GM23338 (cell line): ENCODE measurements at places on chromosomes 2 and 18.

GRCh38 chr18:41860987-41861386 is 94.0 kb upstream of the PIK3C3 start:
- DNase-seq = no peak

DNA sequence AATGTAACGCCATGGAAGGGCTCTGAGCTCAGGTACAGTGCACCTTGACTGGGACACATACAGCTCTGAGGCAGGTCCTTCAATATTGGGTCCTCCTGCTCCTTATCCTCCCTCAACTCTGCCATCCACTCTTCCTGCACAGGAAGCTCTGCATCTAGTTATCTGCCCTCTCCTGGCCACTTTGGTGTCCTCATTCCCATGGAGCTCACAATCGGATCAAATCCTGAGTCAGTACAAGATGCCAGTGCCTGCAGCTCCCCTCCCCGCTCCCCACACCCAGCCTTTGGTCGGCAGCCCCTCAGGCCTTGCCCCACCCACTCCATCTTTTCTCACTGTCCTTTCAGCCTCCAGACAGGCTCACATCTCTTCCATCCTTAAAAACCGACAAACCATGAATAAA is 58.0 kb downstream of the LRRFIP1 start:
- DNase-seq = peak; percentile 78

- DNase-seq = no peak
Observed at GRCh38 chr2:187615902-187616301, 61.7 kb upstream of the TFPI start.

DNA sequence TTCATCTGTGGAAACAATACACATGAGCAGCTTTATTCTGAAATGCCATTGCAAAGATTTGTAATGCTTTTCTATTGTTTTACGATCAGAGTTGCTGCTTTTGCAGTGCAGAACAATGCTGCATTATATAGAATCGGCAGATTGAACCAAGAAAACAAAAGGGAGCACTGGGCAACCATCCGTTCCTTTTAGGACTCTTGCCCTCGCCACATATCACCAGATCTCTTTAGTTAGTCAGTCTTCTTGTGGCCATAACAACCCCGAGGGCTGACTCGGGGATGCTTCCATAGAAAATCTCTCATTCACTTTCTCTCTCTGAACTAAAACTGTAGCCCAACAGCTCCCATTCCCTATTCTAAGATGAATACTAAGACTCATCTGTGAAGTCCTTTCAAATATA is 340.4 kb downstream of the NRXN1 start:
- no peak for DNase-seq

GRCh38 chr2:222307978-222308730 is 9.4 kb upstream of the PAX3 start:
- DNase-seq = no peak

DNA sequence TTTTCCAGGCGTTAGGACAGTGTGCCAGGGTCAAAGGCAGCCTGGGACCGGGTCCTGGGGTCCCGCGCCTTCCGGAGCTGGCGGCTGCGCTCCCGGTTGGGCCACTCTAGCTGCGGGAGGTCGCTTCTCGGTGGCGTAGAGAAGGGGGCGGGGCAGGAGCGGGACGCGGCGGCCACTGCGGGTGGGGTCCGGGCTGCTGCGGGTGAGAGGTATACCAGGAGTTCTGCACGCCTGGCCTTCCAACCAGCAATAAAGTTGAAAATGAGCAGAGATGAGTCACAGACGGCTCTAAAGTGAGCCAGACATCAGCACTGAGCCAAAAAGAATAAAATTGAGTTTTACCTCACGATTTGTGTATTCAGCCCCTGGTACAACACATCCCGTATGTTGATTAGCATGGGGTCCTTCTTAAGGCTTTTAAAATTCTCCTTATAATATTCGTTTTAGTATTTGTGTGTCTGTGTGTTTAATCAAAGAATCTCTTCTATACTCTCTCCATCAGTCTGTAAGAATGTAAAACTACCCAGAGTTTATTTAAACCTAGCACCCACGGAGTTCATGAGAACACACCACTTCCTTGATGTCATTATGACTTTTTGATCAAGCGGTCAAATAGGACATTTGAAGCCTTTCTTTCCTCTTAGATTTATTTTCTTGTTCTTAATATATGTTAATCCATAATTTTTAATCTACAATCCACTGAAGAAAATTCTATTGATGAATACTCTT is at the start of gene C1GALT1C1L:
Gene C1GALT1C1L, minus strand, starts transcription at position 108 of the 729 bp plus-strand sequence. Its CDS starts 107 bp downstream, at position 1.
- DNase-seq = peak; percentile 73

- DNase-seq = peak; percentile 33
Observed at GRCh38 chr2:59005836-59006615, 764.9 kb upstream of the FANCL start.

DNA sequence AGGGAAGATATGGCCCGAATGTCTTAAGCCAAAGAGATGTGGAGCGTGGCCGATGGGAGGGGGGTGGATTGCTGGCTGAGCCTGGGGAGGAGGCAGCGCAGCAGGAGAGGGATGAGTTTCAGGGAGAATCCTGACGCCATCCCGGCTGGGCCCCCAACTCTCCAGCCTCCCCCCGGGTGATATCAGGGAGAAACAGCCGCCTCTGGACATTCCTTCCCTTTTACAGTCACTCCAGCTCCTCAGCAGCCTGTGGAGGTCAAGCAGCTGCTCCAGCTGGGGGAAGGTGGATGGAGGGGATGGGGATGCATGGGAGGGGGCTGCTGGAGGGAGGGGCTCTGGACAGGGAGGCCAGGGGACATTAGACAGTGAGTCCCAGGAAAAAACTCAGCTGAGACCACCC is 9.5 kb upstream of the DES start:
- DNase-seq = no peak

DNA sequence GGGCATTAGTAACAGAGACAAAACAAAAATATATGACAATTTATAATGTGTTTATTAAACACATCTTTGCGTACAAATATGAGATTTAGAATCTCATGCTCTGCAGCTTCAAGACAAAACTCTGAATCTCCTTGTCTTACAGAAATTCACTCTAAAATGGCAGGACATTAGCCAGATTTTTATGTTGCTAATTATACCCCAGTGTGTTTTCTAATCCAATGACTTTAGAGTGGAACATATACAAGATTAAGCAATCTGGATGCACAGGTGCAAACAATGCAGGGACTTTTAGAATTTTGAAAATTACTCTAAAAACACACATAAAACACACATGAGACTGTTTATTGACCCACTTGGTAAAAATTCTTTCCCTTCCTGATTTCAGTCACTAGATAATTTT is 85.9 kb downstream of the CALCRL start:
- no peak for DNase-seq

- no peak for DNase-seq
Observed at GRCh38 chr2:39646267-39646666, 19.4 kb upstream of the TMEM178A start.

DNA sequence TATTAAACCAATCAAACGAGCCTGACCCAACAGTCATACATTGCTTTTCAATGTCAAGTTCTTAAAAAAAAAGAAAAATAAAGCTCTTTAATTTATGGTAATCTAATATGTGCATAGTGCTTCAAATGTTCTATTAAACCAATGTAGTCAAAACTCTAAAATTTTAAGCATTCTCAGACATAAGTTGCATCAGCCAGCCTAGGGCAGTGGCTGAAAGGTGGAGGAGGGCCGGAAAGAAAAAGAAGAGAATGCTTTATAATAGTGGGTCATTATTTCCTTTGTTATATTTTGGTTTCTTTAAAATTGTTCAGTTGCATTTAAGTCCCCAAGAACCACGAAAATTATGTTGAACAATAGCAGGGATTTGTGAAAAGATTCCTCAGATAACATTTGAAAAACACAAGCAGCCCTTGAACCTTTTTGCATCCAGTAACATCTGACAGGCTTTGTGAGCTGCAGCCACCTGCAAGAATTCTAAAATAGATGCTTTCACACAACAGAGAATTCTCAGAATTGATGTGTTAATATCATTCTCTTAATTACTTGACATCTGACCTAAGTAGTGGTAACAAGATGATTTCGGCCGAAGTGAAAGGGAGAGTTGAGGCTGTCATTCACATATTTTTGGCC is 252.1 kb downstream of the CDCA7 start:
- peak; percentile 8 for DNase-seq

DNA sequence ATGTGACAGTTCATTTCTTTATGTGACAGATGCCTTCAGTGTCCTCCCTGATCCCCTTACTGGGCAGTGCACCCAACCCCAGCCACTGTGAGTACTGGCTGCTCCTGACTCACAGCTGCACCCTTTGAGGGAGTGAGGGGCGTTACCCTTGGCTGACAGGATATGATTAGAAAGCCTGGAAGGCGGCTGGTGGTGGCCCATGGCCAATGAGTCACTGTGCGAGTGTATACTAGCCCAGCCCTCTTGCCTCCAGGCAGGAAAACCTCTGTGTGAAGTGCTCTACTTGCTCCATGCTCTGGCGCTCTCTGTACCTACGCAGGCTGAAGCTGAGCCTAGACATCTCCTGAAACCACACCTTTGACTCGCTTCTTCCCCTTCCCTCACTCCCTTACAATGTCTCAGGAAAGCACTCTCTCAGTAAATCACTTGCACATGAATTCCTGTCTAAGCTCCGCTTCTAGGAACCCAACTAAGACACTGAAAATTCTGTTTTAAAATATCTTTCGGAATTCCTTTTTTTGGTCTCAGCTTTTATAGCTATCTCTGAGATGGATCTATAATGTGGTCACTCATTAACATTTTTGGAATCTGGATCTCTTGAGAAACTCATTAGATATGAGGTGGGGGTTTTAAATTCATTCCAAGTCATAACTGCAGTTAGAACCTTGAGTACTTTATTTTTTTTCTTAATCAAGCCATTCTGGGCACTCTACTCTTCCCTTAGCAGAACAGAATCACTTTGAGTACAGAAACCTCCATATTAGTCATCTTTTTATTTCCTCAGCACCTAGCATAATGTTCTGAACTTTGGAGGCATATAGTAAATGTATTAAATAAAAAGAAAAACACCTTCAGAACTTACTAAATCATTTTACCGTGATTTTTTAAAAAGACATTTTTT is 25.3 kb upstream of the STAM2 start:
- DNase-seq = peak; percentile 41

GRCh38 chr18:78970774-78971333 is 8.8 kb upstream of the SALL3 start:
- DNase-seq = no peak

DNA sequence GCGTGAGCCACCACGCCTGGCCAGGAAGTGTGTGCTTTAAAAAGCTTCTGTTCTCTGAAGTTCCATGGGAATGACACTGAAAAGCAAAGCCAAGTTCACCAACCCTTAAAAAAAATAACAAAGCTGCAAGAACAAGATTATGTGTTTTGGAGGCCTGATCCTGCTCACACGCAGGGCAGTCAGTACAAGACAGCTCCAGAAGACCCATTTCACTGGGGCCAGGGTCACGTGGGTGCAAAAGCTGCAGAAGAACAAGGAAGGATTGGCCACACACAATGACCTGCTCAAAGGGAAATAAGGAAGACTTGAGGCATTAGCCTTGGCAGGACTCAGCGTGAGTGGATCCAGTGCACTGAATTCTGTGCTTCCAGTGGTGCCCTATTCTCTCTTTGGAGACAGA is 187.9 kb downstream of the NCK2 start:
- no peak for DNase-seq

DNA sequence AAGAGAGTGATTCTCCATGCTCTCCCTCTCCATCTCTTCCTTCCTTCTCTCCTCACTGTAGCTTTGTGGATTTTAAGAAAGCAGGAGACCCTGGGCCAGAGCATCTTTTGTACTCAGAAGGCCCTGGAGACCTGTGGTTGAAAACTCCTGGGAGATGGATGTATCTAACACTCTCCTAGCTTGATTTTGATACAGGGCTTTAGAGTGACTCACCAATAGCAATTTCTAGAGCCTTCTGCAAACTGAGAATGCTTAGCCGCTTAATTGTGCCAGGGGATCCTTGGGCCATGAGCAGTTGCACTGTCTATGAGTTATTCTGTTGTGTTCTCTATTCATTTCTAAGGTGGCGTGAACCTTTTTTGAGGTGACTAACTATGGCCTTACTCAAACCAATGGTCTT is 17.7 kb downstream of the HOXD1 start:
- no peak for DNase-seq

DNA sequence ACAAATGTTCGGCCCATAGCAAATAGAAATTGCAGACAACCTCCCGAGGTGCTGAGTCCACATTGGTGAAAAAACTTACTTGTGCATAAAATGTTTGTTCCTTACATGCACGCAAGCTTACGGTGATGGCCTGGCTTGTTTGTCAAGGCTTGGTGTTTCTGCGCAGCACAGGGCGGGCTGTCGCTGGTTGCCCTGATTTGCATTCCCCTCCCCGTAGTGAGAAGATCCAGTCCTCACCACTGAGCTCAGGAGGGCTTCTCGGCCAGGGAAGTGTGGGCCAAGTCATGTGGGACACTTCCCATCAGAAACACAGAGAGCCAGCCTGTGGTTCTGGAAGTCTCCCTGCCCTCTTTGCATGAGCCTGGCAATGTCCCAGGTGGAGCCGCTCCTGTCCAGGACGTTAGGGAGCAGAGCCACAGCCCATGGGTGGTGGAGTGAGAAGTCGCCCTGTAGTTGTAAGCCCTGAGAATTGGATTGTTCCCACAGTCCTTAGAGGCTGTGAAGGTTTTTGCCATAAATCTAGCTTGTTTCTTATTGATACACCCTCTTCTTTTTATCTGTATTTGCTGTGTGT is 152.7 kb downstream of the TWIST2 start:
- DNase-seq = no peak

GRCh38 chr2:2845267-2845666 is 514.2 kb upstream of the MYT1L start:
- DNase-seq = no peak

DNA sequence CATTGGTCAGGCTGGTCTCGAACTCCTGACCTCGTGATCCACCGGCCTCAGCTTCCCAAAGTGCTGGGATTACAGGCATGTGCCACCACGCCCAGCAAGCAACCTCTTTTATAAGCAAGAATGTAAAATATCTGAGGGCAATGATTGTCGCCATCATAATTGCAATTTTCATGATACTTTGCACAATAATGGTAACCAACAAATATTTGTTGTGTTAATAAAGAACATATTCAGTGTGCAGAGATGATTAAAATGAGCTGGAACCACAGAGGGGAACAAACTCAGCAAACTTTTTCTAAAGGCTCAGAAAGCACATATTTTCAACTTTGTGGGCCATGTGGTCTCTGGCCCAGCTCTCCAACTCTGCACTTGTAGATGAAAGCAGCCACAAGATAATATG is 115.2 kb upstream of the SIX2 start:
- DNase-seq = no peak

DNA sequence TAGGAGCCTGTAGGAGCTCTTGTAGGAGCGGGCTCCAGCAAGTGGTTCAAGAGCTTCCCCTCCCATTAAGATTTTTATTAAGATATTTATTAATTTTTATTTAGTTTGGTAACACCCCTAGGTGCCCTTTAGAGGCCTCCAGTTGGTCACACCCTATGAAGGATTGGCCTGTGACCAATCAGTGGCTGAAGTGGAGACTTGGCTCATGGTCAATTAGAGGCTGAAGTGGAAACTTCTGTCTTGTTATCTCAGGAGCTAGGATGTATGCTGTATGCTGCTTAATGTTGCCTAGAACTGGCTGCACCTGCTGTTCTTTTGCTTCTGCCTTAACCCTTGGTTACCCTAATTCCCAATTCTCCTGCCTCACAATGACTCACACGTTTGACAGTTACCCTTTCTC is 48.7 kb downstream of the DHRS9 start:
- DNase-seq = no peak

- no peak for DNase-seq
Observed at GRCh38 chr2:141362311-141362710, 768.5 kb downstream of the LRP1B start.

GRCh38 chr2:28810384-28811285 is at the start of gene SPDYA:
SPDYA (plus strand) TSS chr2:28810834; CDS start chr2:28816015, 5,181 bp downstream.
- peak; percentile 93 for DNase-seq
